Renal pelvis (tissue), 12 donors: ENCODE measurements at places on chromosomes 4 and X. TPM values are rescaled to one million over a fixed set of nuclear protein-coding genes. Genes with fewer than 3 reads are reported as not detected.

- no peak for DNase-seq
Observed at GRCh38 chr4:177292171-177292570, 17.5 kb upstream of the NEIL3 start.

DNA sequence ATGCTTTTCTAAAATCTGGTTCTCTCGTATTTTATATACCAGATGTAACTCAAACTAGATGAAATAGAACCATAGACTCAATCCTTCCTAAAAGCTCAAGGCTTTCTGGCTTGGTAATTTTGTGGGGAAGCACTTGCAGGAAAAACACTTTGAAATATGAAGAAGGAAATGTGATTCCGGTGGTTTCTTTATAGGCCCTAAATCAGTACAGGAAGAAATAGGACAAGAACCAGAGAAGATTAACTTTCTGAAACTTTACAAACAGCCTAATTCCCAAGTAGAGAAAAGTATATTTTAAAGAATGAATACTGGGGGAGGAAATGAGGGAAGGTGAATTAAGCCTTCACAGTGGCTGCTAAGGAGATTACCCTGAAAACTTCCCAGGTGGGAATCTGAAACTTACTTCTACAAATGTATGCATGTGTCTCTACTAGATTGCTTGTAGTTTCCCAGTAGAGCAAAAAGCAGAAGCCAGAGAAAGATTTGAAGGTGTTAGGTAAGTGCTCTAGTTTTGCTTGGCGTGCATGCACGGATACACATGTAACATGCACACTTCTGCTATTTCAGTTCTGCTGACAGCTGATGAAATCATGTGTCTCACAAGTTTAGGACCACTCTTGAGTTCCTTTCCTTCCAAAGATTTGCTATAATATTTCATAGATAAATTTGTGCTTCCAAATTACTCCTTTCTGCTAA, 92.1 kb downstream of the AFF1 start:
- no peak for DNase-seq

MAGEC1 gene
- not detected for polyA plus RNA-seq

DNA sequence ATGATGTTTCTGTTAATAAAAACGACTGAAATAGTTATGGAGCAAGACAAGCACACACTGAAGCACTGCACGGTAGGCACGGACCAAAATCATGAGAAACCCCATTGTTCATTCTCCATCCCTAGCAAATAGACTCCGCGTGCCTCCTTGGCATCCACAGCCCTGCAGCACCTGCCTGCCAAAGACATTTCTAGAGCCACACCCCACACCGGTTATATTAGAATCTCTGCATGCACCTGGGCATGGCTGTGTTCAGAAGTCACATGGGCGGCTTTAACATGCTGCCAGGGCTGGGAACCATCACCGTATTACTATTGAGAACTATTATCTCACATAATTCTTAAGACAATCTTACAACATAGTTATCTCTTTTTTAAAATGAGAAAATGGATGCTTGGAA, 5.9 kb downstream of the PDLIM3 start:
- no peak for DNase-seq

GAGE12J gene
- polyA plus RNA-seq = not detected

MID1IP1 gene
- polyA plus RNA-seq = 24.7 TPM

CT45A1 gene
- not detected for polyA plus RNA-seq

- DNase-seq = no peak
Observed at GRCh38 chr4:167177925-167178324, 56.4 kb downstream of the SPOCK3 start.

GRCh38 chr4:165560941-165561340, 182.1 kb downstream of the CPE start:
- DNase-seq = no peak

- DNase-seq = no peak
Observed at GRCh38 chrX:100478714-100479306, 68.7 kb upstream of the PCDH19 start.

DNA sequence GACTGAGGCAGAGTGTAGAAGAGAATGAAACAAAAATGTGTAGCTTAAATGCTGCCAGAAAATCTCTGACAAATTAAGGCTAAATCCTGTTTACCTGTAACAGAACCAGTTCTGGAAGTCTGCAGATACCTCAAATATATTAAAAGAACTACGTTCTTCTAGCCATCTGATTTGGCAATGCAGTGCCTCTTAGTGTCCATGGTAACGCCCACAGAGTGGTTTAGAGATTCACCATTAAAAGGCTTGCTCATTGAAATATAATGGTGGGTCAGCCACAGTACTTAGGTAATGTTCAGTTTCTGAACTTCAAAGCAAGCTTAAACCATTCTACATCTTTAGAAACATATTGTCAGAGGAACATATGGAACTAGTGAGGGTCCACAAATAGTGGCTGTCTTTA, 23.2 kb upstream of the LUZP4 start:
- no peak for DNase-seq

- no peak for DNase-seq
Observed at GRCh38 chr4:139844057-139844456, 178.4 kb downstream of the MGST2 start.

DNA sequence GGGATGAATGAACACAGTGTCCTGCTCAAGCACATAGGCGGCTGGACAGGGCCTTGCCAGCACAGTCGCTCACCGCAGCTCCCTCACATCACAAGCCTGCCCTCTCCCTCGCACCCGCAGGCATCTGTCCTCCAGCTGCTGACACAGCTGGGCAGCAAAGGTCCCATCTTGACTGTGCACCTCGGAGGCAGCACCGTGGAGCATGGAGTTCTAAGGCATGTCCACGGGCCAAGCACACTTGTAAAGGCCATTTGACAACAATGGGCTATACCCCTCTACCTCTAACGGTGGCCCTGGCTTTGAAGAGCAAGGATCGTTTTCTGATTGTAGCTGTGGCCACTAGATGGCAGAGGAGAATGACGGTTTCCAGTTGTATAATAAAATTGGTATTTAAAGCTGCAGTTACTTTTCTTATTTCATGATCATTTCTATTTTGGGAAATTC, 53.8 kb downstream of the APLN start:
- no peak for DNase-seq

- DNase-seq = no peak
Observed at GRCh38 chr4:16255730-16256129, 29.5 kb upstream of the TAPT1 start.

- DNase-seq = peak; percentile 36
Observed at GRCh38 chr4:47032405-47033106, 1.2 kb downstream of the GABRB1 start.

DNA sequence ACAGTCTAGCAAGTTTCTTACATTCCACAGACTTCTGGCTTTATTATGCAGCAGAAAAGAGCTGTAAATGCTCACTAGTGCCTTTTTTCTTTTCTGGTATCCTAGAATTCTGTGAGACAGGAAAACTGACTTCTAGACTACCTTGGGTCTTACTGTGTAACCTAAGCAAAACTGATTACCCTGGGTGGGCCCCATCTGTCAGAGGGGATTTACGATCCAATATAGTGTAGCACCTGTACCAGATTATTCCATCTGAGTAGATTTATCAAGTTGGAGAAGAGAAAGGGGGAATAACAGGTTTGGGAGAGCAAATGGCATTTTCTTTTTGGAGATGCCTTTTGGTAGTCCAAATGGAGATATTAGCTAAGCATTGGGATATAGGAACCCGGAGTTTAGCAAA, 46.7 kb downstream of the FSTL5 start:
- no peak for DNase-seq

GRCh38 chrX:3345281-3346191, 916 bp downstream of the MXRA5 start:
- peak; percentile 38 for DNase-seq

- no peak for DNase-seq
Observed at GRCh38 chrX:14903891-14904290, 30.7 kb downstream of the MOSPD2 start.

- no peak for DNase-seq
Observed at GRCh38 chr4:175970724-175971123, 94.9 kb upstream of the WDR17 start.

- DNase-seq = no peak
Observed at GRCh38 chrX:47850901-47851300, 14.2 kb downstream of the ZNF81 start.

DNA sequence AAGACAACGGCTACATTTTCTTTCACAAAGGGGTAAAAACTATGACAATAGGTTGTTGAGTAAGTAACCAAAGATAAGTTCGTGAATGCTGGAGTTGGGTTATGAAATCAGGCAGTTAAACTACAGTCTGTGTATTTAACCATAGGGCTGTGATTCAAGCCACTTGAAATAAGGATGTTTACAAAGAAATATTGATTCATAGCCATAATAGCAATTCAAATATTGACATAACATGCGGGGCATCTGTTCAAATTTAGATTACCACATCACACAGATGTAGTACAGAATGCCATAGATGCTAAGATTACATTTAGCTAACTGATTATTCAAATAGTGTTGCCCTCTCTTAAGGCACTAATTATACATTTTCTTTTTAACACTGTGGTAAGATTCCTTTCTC, 364.1 kb downstream of the FSTL5 start:
- no peak for DNase-seq

- no peak for DNase-seq
Observed at GRCh38 chrX:71439896-71440295, 73.7 kb downstream of the TAF1 start.

NPNT gene
- polyA plus RNA-seq = 253 TPM

GRCh38 chr4:48258845-48259397, 10.7 kb downstream of the TEC start:
- no peak for DNase-seq

CCDC120 gene
- polyA plus RNA-seq = 16.8 TPM

- DNase-seq = no peak
Observed at GRCh38 chrX:42837101-42837726, 59.3 kb upstream of the PPP1R2C start.

- DNase-seq = no peak
Observed at GRCh38 chr4:118400356-118400755, 47.6 kb upstream of the PRSS12 start.

DNA sequence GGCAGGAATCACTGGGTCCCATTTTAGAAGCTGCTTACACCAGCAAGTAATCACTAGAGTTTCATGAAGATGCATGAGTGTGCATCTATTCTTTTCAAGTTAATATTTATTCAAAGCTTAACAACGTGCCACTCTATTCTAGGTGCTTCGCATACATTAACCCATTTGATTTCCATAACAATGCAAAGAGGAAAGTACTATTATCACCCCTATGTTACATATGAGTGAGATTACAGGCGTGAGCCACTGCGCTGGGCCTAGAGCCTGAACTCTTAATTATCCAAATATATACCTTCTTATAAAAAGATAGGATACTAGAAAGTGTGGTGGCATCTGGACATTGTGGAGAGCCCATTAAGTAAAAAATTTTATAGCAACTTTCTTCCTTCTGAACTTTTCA, 65.4 kb downstream of the CXCL13 start:
- no peak for DNase-seq
